ENCODE measurements at places on chromosomes 7 and 10.

DNA sequence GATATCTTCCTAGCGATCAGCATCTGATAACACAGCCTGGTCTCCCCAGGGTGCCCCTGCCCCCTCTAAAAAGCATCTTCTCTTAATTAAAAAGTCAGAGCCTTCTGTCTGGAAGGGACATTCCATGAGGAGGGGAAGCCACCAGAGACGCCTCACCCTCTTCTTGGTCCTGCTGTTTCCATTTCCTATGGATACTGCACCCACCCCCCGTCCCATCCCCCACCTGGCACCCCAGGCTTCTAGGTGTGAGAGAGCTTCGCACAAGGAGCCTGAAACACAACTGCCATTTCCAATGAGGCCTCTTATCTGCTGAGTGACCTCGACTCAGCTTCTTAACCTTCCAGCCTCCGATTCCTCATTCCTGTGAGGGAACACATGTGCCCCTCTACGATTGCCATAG, 51.4 kb downstream of the COL13A1 start:
- no peak for DNase-seq

- DNase-seq: no peak
Observed at GRCh38 chr10:103493916-103494877, 692 bp downstream of the NEURL1 start.

- DNase-seq: no peak
Observed at GRCh38 chr10:44908066-44908749, 2.9 kb upstream of the TMEM72 start.

GRCh38 chr10:128854204-128854603, 612.8 kb upstream of the MGMT start:
- no peak for DNase-seq

GRCh38 chr10:104925232-104925851, 284.3 kb downstream of the SORCS3 start:
- peak; percentile 4 for DNase-seq

- no peak for DNase-seq
Observed at GRCh38 chr10:49629431-49629881, 15.6 kb downstream of the CHAT start.

- DNase-seq: no peak
Observed at GRCh38 chr10:11837372-11838161, 14.4 kb downstream of the PROSER2 start.

DNA sequence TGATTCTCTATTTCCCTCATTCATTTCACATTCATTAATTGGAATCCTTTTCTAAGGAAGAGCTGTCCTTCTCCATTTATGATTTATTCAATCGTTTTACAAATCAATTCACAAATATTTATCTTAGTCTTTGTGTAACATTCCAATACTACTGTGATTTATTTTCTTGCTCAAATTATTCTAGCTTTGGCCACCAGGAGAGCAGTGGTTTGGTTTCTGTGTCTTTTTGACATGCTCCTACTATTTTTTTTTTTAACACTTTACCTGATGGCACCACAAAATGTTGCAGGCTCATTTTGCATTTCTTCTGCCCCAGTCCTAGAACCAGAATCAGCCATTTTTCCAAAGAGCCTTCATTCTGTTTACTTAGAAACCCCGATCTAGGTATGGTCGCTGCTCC, 13.3 kb upstream of the RBM33 start:
- no peak for DNase-seq

GRCh38 chr10:60681103-60681502, 97.2 kb upstream of the CDK1 start:
- DNase-seq: no peak

GRCh38 chr7:105353752-105354328, 34.9 kb downstream of the SRPK2 start:
- no peak for DNase-seq
